GOT3 (cell line): ENCODE measurements at places on chromosomes 7 and 10.

DNA sequence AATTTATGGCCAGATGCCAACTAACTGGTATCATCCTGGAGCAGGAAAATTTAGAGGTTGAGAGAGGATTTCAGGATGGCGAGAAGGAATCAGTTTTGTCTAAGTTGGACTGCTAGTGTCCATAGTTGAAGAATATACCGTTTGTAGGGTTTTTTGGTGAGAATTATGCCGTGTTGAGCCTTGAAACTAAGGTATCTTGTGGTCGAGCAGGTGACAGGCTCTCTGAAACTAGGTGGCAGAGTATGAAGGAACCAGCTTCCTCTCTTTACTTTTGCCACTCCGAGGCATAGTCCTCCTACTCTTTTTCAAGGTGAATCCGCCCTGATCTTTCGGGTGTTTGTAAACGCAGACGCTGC is 9.7 kb downstream of the MDFIC start:
- no peak for DNase-seq

DNA sequence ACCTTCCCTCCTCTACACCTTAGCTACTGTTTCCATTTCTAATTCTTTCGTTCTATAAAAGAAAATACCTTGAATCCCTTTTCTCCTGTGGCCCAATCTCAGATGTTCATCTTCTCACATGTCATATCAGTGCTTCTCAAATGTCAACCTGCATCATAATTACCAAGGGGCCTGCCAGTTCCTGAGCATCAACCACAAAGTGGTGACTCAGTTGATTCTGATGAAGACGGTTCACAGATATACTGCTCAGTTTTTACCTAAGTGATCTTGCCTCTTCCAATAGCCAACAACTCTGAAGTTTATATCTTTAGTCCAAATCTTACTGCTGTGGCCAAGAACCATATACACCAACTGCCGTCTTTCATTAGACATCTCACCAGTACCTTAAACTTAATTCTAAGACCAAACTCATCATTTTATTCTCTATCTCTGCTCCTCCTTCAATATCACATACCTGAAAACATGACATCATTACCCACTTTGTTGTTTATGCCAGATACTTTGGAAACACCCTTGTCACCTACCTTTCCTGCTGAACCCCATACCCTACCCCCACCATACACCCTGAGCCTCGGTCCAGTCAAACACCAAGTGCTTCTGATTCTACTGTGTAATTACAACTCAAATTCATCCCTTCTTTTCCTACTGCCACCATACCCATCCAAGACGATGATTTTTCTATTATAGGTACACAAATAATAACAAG is 115.5 kb downstream of the LMBR1 start:
- no peak for DNase-seq

GRCh38 chr10:116044801-116045248 is 228.2 kb downstream of the GFRA1 start:
- no peak for DNase-seq

GRCh38 chr10:69749178-69750010 is 52.3 kb upstream of the COL13A1 start:
- no peak for DNase-seq

- DNase-seq, result no peak
Measured at GRCh38 chr10:22704471-22704911, 9.9 kb downstream of the PIP4K2A start.

DNA sequence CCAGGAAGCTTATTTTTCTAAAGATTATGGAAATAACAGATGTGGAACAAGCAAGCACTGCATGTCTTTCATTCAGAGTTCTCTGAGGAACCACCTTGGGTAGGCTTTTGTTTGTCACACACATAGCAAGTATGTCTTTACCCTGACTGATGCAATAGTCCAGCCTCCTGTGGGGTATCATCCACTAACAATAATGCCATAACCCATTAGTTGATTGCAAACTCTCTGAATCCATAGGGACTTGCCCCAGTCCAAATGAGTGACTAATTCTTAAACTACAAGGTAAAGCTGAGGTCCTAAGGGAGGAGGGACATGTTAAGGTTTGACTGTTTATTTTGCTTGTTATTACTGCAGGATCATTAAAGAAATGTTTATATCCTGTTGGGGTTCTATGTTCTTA is 151.4 kb upstream of the PRPS1L1 start:
- DNase-seq, result no peak

DNA sequence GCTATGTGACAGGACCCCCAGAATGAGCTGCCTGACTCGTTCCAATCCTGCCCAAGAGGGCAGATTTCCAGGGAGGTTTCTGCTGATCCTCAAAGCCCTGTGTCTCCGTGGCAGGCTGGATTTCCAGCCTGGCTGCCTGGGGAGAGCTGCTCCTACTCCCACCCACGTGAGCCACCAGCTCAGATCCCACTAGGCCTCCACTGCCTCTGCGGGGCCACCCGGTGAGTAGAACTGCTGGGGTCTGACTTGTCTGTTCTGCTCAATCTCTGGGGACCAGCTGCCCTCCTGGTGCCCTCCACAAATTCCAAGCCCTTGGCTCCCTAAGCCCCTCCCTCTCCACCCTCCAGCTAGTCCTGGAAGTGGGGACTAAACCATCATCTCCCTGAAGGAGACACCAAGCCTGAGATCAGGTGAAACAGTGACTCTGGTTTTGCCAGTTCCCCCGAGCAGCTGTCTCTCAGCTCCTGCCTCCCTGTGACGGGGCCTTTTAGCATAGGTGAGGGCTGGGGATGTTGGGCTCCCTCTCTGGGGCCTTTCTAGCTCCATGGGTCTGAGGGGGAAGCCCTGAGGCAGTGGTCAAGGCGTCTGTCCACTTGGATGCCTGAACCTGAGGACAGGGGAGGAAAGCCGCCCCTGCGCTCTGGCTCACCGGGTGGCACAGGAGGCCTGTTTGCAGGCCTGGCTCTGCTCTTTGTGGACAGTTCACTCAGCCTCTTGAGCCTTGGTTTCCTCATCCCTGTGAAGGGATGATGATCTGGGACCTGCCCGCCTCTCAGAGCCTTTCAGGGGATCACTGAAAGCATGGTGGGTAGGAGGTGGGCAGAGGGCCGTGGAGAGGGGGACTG is 5.6 kb downstream of the FAM241B start:
- no peak for DNase-seq

DNA sequence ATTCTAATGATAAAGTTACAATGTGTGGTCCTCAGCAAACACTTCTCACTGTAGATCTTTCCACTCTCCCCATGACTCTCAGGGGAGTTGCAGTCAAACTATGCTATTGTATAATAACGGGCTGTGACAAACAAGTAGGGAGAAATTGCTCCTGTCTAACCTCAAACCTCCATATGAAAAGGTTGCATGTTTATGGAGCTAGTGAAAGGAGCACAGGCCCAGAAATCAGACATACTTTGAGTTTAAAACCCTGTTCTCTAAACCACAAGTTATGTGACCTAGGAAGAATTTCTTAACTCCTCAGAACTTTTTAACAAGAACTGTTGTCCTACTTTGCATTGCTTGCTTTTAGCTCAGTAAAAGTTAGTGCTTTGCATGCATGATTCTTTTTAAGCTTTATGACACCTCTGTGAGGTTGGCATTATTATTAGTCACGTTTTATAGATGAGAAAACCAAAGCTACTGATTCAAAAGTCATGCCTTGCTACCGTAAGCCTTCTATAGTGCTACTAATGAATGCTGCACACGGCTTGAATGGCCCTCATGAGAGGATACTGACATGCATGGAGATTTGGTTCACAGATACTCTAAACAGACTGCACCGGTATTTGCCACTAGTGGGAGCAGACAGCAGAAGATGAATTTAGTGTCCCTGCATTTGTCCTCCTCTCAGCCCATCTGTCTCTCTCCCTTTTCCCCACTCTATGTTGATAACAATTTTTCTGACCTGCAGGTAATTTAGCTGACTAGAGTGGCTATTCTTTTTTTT is 129.5 kb upstream of the PCGF5 start:
- no peak for DNase-seq

DNA sequence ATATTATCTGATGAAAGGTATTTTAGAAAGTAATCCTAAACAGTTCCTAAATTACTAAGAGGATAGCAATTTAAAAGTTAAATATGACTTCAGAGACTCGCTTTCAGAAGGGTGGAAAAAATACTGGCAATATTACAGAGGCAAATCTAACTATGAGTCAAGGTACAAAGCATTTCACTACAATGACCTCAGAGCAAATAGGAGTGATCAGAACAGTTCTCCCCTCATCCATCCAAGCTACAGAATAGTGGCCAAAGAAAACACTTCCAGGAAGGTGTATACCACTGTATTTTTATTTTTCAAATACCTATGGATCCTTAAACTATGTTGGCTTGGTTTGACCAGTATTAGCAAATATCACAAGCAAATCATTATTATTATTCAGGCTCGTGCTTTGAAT is 112.8 kb upstream of the ODAD2 start:
- no peak for DNase-seq

GRCh38 chr7:70457883-70458680 is 673.9 kb upstream of the GALNT17 start:
- DNase-seq, result no peak

- no peak for DNase-seq
Measured at GRCh38 chr10:130378556-130379400, 242.6 kb downstream of the GLRX3 start.

DNA sequence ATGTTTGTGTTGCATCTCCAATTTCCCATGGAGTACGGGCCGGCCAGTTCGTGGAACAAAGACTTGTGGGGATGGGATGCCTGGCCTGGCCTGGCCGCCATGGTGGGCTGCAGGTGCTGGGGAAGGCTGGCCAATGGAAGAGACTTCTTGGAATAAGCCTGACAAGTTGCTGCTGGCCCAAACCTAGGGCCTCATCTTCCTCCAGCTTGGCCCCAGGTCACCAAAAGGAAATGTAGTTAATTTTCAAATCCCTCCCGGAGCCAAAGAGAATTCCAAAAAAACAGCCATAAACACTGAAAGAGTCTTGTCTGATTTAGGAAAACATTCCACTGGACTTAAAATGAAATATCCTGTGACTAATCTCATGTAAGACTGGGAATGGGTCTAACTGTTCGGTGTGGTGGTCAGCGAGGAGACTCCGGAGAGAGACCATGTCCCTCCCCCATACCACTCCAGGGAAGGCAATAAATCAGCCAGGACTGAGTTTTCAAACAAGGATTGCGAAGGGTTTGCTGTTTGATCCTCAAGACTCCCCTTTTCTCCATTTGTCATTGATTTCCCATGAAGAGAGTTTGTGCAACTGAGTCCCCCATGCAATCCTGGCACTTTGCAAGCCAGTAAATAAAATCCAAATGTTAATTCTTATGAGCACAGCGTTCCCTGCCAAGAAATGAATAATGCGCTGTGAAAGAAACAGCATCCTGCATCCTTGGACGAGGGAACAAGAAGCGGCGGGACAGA is 128.7 kb upstream of the HABP2 start:
- no peak for DNase-seq

DNA sequence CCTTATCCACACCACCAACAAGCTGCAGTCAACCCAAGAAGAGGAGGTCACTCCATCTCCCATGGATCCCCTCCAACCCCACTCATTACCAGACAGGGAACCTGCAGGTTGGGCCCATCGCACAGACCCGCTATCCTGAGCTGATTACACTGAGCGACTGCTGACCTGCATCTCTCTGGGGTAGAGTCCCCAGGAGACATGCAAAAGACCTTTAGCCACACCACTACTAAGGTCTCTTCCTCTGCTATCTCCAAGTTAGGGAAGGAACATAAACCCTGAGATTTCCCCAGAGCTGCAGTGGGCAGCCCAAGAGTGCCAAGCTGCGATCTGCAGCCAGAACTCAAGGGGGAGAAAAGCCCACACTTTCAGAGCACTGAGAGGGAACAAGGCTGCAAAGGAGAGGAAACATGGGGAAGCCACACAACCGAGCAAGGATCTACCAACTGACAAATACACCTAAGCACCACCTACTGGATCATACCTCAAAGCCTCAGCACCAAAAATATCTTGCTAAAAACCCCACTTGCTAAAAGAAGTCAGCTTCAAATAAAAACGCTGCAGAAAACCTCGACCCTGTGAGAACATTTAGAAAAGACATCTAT is 298.2 kb downstream of the SORCS1 start:
- no peak for DNase-seq

DNA sequence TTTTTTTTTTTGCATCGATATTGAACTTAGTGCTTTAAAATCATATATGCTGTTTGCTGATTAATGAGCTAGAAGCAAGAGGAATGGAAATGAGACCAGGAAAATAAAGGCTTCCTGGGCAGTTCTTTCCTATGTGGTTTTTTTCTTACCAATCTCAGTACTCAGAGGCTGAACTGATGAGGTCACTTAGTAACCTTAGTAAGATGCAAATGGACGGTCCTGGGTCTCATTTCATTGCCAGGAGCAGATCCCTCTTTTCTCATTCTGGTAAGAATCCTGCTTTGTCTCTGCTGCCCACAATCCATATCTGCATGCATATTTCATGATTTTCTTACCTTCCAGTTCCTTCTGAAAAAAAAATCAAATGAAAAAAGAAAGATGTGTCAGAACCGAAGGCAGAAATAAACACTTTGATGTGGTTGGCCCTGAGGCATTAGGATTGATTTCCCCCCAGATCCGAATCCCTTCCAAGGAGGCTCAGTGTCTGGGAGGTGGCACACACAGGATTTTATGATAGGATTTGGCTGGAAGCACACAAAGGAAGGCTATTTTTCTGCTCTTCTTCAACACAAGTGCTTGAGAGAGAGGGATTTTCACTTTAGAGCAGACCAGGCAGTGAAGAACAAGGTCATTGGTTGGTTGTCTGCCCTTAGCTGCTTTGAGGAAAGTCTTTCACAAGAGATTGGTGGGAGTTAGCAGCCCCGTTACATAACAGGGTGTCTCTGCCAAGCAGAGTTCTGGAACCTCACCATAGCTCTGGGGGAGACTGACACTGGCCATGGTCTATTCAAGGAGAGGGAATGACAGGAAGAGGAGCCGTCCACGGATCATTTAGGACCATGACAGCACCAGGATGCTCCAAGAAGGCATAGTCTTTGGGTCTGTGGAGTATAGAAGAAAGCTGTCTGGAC is 150.0 kb downstream of the CAMK1D start:
- no peak for DNase-seq

DNA sequence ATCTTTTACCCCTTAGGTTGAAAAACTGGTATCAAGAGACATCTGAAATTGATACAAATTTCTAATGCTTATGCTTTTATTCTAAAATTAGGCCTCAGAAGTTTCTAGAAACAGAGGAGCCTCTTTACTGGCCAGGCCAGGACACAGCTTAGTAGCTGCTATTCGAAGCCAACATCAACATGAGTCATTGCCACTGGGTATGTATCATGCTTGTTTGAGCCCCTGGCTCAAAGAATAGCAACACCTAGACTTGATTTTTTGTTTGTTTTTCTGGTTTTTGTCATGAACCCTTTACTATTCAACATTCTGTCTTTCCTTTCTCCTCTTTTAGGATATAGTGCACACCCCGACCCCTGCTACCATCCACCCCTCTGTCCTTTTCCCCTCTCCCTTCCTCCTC is 90.9 kb upstream of the STK17A start:
- no peak for DNase-seq
